Fibroblast of the aortic adventitia (primary cell): ENCODE measurements at places on chromosomes 16 and 17. TPM values are rescaled to one million over a fixed set of nuclear protein-coding genes. Genes with fewer than 3 reads are reported as not detected.

DNA sequence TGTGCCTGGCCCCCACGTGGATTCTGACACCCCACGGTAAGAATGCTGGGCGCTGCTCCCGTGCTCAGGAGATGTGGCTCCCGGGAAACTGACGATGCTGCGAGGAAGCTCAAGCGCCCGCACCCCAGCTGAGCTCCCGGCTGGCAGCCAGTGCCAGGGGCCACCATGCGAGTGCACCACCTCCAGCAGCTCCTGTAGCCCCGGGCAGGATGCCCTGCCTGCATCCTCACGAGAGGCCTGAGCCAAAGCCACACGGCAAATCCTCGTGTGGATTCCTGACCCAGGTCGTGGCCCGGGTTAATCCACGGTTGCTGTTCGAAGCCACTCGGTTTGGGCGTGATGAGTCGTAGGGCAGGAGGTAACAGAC lies 11.6 kb upstream of the DPEP1 start:
- DNase-seq: no peak

GRCh38 chr17:33712120-33712519 lies 419.0 kb upstream of the ASIC2 start:
- DNase-seq: no peak

DNA sequence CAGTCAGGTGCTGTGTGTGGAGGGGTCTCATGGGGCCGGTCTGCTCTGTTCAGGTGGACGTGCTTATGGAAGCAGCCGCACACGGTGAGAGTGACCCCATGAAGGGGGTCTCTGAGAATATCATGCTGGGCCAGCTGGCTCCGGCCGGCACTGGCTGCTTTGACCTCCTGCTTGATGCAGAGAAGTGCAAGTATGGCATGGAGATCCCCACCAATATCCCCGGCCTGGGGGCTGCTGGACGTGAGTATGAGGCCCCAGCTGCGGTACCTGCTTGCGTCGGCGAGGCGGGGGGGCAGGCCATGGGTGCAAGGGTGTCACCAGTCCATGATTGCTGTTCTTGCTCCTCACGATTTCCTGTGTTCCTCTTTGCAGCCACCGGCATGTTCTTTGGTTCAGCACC lies 27.9 kb downstream of the POLR2A start:
- no peak for DNase-seq

GRCh38 chr16:74465281-74465680 lies 44.0 kb upstream of the CLEC18B start:
- peak; percentile 24 for DNase-seq

- DNase-seq: no peak
These were observed at the start of gene DNAH9 for GRCh38 chr17:11598274-11599221. Gene DNAH9 (plus strand): TSS chr17:11598470. CDS start chr17:11598499, 29 bp downstream.

Gene PSMB3
- 78.7 and 293 TPM in 2 replicates for total RNA-seq

Gene TRIM72
- total RNA-seq: not detected in 2 replicates

DNA sequence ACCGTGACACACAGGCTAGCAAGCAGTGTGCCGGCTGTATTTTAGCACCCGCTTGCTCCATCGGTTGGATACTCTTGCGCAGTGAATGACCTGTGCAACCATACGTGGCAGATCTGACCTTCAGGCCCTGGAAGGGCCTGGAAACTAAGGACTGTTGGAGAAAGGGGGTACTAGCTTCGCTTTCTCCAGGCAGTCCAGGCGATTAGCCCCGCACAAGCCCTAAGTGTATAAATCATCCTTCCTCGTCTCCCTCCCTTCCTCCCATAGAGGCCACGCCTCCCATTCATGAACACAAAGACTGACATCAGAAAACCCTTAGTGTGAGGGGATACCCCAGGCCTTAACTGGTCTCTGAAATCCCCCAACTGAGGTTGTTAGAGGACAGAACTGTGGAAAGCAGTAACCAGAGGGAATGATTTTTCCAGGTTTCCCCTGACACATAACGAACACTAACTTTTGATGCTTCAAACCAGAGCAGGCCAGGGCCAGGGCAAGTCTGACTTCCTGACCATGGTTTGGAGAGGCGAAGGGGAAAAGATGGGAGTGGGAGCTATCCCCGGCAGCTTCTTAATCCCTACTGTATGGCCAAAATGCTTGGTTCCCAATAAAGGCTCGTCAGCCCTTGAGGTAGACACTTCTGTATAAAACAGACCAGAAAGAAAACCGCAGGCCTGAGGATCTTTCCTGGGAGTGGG lies 1.4 kb upstream of the DYNLL2 start:
- no peak for DNase-seq

DNA sequence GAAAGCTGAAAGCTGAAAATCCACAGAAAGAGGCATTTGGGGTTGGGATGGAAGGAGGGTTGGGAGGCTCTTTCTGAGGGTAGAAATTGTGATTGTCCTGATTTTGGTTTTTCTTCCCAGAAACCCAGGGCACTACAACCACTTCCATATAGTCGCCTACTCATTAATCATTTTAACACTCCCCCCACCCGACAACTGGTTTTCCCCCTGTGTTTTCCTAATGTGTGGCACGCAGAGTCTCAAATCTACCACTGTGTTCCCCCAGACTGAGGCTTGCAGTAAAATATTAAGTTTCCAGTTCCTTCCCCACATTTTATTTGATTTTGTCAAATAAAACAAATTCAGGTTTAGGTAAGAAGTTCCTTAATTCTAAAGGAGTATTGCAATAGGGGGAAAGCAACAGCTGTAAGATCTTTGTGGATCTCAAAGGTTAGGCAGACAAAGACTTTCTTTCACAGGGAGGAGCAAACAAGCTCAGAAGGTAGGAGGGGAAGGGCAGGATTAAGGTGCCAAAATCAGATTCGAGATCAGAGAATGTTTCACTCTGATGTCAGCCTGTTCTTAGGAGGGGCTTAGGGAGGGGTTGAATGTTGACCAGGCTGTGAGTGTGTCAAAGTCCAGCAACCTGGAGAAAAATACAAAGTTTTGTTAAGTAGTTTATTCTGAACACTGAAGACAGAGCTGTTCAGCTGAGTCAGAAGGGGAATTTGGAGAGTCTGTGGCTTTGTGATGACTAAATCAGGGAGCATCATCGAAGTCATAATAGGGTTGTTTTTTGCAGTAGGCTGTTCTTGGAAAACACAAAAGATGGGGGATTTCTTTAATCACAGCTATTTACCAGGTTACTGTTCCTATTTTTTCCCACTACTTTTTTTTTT lies 3.6 kb downstream of the ZNF267 start:
- peak; percentile 89 for DNase-seq

GRCh38 chr17:3885271-3885670 lies 7.6 kb downstream of the CAMKK1 start:
- DNase-seq: no peak

Gene CTRB2
- total RNA-seq: not detected in 2 replicates
